ENCODE measurements at places on chromosomes 3 and 15.

DNA sequence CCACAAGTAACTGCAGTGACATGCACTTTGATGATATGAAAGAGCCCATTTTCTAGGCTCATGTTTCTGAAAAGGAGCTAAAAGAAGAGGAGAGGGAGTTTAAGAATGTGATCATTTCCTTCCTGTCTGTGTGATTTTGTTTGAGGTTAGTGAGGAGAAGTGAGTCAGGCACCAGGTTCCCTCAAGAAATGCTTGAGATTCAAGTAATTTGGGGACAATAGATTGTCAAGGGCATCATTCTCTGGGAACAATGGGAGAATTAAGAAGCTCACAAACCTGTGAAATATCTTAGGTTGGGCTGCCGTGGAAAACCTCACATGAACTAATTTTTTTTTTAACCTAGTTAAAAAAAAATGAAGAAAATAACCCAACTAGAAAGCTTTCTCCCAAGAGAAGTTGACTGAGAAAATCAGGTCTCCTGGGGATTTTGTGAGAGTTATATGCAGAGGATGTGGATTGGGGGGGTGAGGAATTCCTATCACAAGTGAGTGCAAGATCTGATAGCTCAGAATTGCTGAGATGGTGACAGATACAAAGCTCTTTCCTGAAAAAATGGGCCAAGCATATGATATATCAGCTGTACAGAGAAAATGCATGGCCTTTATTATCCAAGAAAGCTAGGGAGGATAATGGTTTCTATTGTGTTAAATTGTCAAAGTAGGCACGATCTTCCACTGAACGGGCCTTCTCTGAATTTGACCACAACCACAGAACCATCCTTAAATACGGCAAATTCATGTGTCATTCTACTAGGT is 203.3 kb downstream of the FEZF2 start:
- peak; percentile 47 for DNase-seq

GRCh38 chr3:195246581-195246995 is 24.4 kb downstream of the XXYLT1 start:
- DNase-seq: no peak

DNA sequence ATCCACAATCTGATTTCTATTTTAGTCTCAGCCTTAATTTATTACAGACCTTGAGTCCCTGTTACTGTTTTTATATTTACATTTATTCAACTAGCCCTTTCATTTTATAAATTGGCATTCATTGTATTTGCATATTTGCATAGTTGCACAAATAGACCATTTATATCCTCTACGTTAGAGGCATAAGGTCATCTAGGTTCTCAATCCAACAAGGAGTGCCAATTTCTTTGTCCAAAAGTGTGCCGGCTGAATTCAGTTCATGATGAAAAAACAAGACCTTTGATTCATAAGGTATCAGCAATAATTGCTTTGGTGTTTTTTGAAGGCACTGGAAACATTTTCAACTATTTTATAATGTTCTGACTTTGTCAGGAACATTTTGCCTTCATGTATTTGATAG is 33.9 kb upstream of the NANOGP8 start:
- no peak for DNase-seq

DNA sequence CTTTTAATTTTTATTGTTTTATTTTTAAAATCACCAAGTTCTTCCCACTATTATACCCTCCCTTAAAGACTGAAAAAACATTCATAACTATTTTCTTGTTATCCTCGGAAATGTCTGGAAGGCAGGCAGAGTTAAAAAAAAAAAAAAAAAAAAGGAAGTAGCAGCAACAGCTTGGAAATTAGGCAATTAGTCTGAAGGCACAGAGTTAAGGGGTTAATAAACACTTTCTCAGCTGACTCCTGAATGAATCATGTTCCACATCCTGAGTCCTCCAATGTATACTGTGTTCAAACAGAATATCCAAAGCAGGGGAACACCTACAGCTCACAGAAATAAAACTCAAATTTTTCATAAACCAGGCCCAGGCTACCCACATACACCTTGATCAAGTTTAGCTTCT is 5.8 kb downstream of the HEXA start:
- no peak for DNase-seq

DNA sequence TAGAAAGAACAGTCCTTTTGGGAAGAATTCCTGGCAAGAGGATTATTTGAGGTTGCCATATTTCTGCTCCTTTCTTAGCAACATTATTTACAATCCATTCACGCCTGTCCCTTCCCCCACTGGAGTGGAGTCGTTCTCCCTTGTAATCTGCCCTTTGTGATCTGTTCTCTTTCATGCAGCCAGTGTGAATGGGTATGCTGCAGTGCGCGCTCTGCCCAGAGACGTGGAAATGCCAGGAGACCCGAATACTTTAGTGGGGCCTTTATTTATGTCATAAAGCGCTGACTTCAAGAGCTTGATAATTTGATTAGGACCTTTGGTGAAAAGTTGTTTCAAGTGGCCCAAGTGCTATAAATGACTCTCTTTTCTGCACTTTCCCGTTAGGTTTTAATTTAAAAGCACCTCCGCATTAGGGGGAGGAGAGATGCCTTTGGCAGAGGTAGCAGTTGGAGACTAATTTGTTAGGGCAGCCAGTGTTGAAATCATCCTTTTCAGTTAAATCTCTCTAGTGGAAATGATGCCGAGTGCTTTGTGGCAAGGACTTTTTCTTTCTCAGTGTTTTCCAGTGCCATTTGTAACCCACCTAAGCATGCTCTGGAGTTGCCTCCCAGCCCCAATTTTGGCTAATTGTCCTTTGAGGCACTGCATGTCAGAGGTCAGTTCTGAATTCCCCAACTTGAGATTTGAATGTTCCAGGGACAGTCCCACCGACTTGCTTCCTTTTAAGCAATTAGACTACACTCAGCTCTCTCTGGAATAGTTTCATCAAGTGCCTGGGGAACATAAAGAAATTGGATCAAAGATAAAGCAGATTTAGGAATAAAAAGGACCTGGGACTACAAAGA is 52.4 kb downstream of the PSMD6 start:
- no peak for DNase-seq

DNA sequence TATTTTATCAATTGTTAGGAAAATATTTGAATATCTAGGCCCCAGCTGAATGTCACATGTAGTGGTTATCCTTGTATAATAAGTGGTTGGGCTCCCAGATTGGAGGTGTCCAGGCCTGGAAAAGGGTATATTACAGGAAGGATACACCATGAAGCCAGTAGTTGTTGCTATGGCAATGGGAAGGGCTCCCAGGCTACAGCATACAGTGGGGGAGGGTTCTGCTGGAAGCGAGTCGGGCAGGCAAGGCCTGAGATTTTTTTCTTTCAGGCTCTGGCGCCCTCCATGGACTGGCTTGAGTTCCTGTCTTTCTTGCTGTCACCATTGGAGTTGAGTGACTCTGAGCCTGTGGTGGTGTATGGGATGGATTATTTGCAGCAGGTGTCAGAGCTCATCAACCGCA is 8.9 kb downstream of the ECE2 start:
- no peak for DNase-seq

DNA sequence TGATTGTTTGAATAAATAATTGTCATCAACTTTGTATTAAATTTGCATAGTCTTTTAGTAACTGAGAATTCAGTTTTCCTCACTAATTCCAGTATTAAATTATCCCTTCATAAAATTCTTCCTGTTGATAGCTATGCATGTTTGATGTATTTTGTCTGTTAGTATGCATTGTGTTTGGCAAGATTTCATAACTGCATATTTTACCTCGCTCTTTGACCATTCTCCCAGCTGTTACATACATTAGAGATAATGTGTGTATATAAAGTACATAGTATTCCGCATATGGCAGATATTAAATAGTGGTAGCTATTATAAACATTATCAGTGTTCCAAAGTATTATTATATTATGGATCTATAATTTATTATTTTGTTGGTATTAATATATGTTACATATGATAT is 10.6 kb upstream of the NFKBIZ start:
- no peak for DNase-seq

GRCh38 chr3:196677931-196678330 is 34.1 kb downstream of the CEP19 start:
- DNase-seq: no peak

DNA sequence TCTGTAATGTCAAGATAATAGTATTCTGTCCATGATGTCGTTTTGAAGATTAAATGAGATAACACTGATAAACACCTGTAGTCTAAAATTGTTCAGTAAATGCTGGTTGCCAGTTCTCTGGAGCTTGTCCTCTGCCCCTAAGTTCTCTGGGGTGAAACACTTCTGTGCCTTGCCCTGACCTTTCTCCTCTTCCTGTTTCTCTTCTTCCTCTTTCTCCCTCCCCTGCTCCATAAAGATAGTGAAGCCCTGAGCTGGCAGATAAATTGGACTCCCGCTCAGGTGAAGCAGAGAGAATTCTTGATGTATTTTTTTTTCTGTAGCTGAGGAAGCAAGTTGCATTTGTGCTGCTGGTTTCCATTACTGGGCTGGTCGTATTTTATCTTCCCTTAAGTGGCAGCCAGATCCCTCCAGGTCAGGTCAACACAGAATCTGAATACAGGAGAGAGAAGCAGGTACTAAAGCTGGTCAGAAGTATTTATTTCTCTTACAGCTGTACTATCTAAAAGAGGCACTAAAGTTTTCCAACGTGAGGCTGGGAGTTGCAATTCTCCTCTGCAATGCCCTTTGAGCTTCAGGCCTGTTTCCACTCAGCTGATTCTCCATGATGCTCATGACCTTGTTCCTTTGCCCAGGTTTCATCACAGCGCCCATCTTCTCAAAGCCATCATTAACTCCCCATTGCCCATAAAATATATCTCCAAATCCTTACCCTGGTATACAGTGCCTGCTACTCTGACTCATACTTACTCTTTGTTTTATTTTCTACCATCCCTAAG is 319.3 kb upstream of the CFAP20DC start:
- DNase-seq: no peak

- DNase-seq: no peak
Observed at GRCh38 chr3:126083511-126083912, 412 bp downstream of the SLC41A3 start.

DNA sequence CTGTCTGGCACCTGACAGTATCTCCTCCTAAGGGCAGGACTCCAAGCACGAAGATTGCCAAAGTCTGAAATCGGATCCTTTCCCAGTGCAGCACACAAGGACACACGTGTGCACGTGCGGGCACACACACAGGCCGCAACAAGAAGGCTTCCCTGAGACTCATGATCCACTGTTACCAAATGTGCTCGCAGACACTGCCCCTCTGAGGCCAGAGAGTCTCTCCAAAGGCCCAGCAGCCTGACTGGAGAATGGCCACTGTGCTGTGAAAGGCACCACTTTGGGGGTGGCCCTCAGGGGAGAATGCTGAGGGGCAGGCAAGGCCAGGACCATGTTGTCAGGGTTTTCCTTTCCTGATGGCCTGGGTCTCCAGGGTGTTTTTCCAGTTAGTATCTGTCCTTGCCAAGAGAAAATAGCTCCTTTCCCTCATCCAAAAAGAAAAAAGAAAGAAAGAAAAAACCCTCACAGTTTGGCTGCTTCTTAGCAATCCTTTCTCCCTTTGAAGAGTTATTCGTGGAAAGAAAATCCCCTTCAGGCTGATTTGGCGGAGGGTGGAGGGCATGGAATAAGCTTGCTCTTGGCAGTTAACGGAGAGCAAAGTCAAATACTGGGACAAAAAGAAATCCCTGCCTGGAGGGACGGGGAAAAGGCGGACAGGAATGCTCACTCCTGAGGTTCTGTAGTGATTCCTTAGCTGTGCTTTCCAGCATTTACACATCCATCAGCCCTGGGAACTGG is 112.2 kb upstream of the ETV5 start:
- DNase-seq: no peak

DNA sequence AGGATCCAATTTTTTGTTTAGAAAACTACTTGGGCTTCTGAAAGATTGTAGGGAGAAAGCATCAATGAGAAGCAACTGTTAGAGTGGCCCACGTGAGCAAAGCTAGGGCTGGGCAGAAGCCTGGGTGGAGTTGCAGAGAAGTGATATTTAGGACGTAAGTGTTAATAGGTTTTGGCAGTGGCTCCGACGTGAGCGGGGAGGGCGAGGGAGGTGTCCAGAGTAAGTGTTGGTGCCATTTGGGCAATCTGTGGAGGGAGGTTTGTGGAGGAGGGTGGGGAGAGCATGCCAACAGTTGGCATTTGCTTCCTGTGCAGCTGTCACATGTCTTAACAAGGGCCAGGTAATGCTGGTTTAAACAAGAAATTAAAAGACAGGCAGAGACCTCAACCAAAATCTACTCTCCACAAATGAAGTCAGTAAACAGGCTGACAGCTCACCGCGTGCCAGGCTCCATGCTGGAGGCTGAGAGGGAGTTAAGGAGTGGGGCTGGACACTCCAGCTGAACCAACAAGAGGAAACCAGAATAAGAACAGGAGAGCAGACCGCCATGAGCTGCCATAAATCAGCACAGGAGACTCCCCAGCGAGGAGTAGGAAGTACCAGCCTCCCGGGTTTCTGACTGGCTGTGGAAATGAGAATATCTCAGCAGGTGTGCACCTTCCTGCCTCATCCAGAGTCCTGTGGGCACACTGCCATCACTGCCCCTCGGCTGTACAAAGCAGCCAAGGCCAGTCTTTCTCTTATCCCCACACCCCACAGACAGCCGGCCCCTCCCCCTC is 232.6 kb downstream of the ABHD5 start:
- DNase-seq: no peak

DNA sequence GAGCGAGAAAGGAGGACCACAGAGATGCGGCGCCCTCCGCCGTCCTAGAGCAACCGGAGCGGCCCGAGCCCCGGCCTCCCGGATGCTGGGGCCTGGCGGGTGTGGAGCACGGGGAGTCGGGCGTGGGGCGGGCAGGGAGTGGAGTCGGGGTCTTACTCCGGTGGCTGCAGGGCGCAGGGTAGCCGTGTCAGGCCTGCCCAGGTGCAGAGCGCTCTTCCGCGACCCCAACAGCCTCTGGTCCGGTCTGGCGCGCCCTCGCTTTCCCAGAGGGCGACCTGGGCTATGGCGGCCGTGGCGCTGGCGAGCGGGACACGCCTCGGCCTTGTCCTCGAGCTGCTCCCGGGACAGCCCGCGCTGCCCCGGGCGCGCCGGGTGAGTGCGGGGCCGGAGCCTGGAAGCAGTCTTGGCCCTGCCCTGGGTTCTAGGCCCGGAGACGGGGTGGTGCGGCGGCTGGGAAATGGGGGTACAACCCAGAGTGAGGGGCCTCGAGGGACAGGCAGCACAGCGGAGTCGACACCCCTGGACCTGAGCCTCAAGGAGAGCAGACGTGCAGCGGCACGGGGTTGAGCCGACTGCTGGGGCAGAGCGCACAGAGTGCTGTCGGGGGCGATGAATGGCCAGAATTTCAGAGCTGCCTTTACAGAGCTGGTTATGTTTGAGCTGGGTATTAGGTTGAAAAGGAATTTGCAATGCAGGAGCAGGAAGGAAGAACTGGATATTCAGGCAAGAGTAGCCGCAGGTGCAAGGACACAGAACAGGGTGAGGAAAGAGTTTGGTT is at the start of gene ZNF662:
Gene ZNF662 (plus strand): TSS at position 73 of the 778 bp plus-strand sequence. CDS start 1,973 bp downstream, outside the sequence.
- DNase-seq: no peak
